ENCODE measurements at places on chromosomes 1 and 21.

GRCh38 chr1:79629414-79629813, 622.9 kb upstream of the ADGRL4 start:
- DNase-seq, result no peak

DNA sequence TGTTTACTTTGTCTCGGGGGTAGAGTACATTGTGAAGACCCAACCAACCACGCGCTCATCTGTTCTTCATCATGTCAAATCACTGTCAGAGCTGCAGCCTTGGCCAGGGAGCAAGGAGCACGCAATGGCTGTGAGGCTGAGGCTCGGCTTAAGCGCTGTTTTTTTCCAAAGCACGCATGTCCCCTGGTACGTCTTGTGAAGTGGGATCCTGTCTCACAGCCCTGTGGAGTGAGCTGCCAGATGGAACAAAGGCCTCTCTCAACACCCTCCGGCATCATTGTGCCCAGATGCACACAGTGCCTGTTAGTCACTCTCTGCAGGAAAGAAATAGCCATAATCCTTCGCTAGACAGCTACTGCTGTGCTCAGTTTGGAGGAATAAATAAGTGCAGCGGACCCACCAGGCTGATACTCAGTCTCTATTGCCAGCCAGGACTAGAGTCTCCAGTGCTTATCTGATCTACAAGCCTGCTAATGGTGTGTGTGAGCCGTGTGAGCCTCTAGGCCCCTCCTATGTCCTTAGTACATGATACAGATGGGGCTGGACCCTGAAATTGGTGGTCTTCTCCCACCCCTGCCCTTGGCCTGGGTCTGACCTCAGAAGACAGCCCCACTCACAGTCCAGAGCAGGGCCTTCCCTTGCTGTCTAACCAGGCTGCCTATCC, 91.3 kb upstream of the COA6 start:
- DNase-seq, result no peak

- DNase-seq, result no peak
Measured at GRCh38 chr21:24781146-24781545, 826.1 kb downstream of the MRPL39 start.

- DNase-seq, result no peak
Measured at GRCh38 chr1:21657456-21658190, 11.5 kb downstream of the RAP1GAP start.

GRCh38 chr1:160405331-160405877, 5.0 kb downstream of the VANGL2 start:
- no peak for DNase-seq

GRCh38 chr1:116766616-116767469, 12.6 kb downstream of the CD2 start:
- no peak for DNase-seq

DNA sequence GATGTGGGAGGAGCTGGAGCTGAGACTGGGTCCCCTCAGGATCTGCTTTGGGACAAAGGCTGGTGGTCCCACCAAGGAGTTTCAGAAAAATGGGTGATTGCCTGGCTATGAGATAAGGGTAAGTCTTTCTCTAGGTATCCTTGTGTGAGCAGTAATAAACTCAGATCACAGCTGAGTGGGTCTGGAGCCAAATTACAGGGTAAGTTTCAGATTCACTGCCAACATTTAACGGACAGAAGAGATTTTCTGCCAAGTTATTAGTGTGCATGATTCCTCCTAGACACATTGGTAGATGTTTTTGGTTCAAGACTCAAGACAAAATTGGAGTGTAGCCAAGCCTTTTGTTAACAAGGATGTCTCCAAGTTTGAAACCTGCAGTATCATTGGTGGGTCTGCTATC, 7.5 kb downstream of the CD1B start:
- DNase-seq, result no peak

GRCh38 chr1:177384461-177384860, 213.7 kb downstream of the BRINP2 start:
- DNase-seq, result no peak
